ENCODE measurements at places on chromosomes 2 and 18.
A peak's percentile ranks its signal among the peaks of the same experiment; 100 is the strongest.

GRCh38 chr2:33083699-33084387 lies 137.1 kb downstream of the LTBP1 start:
- no peak for DNase-seq

DNA sequence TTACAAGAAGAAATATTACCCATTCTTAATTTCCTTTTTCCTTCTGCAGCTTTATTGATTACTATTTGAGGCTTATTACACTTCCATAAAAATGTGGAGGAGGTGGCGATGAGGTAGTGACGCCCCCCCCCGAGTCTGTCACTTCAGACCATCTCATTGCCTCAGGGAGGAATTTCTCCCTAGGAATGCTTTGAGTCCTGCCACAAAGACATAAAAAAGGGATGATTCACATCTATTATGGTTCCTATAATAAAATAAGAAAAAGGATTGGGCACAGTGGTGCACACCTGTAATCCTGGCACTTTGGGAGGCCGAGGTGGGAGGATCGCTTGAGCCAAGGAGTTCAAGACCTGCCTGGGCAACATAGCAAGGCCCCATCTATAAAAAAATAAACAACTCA lies 93.7 kb downstream of the AOX1 start:
- DNase-seq = no peak

DNA sequence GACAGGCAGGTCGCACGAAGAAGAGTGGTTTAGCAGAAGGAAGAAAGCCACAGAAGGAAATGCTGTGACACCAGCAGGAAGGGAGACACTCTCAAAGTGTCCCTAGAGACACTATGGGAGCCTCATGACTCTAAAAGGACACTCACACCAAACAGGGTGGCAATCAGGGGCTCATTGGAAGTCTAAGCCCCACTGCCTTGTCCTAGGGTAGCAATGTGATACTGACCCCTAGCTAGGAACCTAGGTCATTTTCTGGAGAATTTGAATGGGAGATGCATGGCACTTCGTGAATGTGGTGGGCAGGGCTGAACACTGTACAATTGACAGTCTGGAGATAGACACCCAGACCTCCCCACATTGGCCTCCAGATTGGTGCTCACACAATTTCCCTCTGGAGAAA lies 385.0 kb downstream of the EIPR1 start:
- no peak for DNase-seq

GRCh38 chr18:28163201-28163775 lies 13.6 kb downstream of the CDH2 start:
- no peak for DNase-seq

GRCh38 chr2:230267059-230267458 lies 41.5 kb downstream of the SP140 start:
- no peak for DNase-seq

- no peak for DNase-seq
Measured at GRCh38 chr2:133194362-133194655, 374.0 kb downstream of the NCKAP5 start.

GRCh38 chr2:54957321-54957999 lies 92.8 kb downstream of the RTN4 start:
- no peak for DNase-seq

GRCh38 chr2:39377226-39377939 lies 59.7 kb downstream of the MAP4K3 start:
- no peak for DNase-seq

DNA sequence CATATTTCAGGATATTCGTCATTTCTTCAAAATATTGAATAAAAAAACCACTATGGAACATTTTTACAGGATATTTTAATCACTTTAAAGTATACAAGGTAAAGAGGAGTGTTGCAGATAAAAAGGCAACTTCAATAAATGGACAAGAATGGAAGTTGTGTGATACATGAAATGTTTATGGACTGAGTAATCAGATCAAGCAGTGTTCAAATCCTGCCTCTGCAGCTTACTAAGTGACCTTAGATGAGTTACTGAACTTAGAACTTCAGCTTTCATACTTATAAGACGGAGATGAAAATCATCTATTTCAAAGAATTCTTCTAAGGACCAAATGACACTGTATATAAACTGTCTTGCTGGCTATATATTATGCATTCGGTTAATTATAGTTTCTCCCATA lies 87.2 kb downstream of the LNPK start:
- DNase-seq = no peak

GRCh38 chr2:231172025-231172424 lies 26.4 kb upstream of the ARMC9 start:
- no peak for DNase-seq

GRCh38 chr2:240961910-240962299 lies 36.5 kb upstream of the SNED1 start:
- DNase-seq = peak; percentile 65

- DNase-seq = no peak
Measured at GRCh38 chr2:110735366-110735765, 3.0 kb downstream of the ACOXL start.

- DNase-seq = no peak
Measured at GRCh38 chr18:22465859-22466457, 48.2 kb upstream of the CTAGE1 start.

Data from ovary (tissue), 10 donors.